ENCODE measurements at places on chromosomes 4 and X.

DNA sequence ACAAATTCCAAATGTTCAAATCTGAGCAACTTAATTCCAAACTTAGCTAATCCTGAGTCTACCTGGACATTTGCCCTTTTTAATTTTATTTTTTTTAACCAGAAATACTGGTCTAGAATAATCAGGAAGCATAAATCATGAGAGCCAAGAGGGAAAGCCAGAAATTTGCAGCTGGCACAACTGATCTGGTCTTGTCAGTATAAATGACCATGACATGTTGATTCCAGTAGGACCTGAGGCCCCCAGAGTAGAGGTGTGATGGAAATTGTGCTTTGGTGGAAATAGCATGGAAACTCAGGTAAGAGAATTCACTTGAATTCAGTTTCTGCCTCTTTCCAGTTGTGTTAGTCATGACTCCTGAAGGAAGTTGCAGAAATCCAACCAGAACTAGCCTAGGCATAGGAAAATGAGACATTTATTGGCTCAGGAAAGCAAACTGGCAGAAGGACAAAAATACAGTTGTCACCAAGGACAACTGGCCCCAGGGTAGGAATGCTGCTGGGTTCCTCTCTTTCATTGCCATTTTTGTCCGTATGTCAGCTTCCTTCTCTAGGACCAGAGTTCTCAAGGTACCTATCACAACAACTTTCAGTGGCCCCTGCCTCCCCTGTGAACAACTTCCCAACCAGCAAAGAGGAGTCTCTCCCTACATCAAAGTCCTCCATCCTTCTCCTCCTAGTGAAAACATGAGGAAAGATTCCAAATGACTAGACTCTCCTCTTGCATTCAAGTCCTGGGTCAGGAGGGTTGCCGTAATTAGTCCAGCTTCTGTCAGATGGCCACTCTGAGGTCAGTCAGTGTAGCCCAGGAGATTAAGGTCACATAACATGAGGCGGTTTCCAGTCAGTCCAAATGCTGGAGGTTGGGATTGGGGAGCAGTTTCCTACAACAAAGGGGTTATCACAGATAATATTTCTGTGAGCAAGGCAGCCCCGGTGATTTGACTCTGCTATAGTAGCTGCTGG, 29.3 kb upstream of the MYOZ2 start:
- no peak for DNase-seq

- DNase-seq = no peak
Measured at GRCh38 chr4:524196-524595, 25.2 kb downstream of the PIGG start.

DNA sequence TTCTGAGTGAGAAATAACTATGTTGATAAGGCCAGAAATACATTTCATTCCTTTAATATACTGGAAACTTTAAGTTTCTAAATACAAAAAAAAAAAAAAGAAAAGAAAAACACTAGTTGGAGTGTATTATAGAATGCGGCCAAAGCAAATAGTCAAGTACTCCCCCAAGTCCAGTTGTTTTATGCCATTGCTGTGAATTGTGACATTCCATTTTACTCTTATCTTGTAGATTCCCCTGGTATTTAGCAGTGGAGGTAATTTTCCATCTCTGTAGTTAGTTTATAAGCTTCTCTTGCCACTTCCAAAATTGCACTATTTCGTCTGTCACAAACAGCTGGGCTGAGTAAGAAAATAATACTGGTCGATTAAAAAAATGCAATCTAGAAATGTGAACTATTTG, 426.0 kb downstream of the PCDH18 start:
- no peak for DNase-seq

GRCh38 chr4:79848329-79848728, 224.7 kb downstream of the ANTXR2 start:
- no peak for DNase-seq

DNA sequence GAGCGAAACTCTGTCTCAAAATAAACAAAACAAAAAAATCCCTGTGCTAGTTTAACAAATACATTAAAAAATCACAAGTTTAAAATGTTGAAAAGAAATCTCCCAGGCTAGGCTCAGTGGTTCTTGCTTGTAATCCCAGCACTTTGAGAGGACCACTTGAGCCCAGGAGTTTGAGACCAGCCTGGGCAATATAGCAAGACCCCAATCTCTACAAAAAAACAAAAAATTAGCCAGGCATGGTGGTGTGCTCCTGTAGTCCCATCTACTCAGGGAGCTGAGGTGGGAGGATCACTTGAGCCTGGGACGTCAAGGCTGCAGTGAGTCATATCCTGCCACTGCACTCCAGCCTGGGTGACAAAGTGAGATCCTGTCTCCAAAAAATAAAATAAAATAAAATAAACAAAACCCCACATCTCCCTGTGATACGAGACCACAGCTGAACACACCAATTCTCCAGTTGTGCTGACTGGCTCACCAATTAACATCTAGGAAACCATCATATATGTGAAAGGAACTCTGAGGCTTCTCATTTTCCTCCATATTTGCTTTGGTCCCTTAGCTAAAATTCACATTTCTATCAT, 7.3 kb downstream of the RPS4X start:
- peak; percentile 35 for DNase-seq

- DNase-seq = no peak
Measured at GRCh38 chr4:39410415-39410814, 3.7 kb downstream of the KLB start.

DNA sequence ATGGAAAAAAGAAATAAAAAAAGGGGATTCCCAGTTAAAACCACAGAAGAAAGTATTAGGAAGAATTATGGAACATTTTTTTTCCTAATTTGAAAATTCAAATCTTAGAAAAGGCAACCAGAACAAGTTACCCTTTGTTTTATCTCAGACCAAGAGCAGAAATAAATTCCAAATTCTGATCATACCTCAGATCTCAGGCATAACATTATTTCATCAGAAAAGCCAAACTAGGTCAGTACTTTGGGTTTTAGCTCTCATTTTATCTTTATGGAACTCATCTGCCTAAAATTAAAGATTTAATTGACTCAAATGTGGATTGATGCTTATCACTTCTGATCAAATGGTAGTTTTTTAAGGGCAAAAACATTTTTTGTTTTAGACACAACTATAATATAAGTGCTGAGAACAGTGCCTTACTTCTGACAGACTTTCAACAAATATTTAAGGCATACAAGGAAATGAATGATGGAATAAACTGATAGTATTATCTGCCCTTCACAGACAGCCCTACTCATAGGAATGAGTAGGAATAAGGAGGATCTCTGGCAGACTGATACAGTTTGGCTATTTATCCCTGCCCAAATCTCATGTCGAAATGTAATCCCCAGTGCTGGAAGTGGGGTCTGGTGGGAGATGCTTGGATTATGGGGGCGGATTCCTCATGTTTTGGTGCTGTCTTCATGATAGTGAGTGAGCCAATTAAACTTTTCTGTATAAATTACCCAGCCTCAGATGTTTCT, 245.3 kb upstream of the PITX2 start:
- DNase-seq = no peak

- no peak for DNase-seq
Measured at GRCh38 chr4:2080429-2081300, 21.5 kb downstream of the NAT8L start.

DNA sequence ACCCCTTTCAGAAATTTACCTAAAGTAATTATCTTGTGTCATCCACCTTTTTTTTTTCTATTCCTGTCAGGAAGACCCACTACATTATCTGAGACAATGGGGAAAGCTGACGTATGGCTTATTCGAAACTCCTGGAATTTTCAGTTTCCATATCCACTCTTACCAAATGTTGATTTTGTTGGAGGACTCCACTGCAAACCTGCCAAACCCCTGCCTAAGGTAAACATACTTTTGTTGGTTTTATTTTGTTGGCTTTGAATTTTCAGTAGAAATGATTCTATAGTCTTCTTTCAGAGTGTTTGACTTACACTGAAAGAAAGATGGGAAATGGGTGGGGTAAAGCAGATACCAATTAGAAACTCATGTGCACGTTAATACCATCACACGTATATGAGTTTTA, 2.2 kb downstream of the UGT2B7 start:
- DNase-seq = no peak

GRCh38 chr4:8095956-8096689, 62.5 kb downstream of the ABLIM2 start:
- no peak for DNase-seq

GRCh38 chrX:103540145-103540544, 20.9 kb upstream of the RAB40A start:
- DNase-seq = no peak

GRCh38 chr4:25144870-25145481, 15.3 kb downstream of the SEPSECS start:
- DNase-seq = no peak

GRCh38 chrX:18721683-18722499, 14.4 kb downstream of the PPEF1 start:
- no peak for DNase-seq

DNA sequence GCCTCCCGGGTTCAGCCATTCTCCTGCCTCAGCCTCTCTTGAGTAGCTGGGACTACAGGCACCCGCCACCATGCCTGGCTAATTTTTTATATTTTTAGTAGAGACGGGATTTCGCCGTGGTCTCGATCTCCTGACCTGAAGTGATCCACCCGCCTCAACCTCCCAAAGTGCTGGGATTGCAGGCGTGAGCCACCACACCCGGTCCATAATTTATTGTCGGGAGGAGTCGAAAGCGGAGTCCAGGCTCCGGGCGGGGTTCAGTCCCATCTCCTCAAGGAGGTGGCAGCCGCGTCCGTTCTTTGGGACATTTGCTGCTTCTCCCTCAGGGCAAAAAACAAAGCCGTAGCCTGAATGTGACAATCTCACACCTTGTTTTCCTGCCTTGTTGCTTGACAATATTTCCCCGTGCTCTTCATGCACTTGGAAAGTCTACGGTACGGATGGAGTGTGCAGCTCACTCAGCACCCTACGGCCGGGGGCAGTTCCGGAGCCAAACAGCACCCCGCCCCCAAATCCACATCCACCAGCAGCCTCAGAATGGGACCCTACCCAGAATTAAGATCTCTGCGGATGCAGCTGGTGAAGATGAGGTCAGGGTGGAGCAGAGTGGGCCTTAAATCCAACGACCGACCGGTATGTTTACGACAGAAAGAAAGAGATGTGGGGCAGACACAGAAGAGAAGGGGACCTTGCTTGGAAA, 9.6 kb downstream of the GTPBP6 start:
- no peak for DNase-seq

All from activated CD4-positive, alpha-beta T cell treated with anti-CD3 and anti-CD28 coated beads for 4 hours (primary cell).